AG08395 (cell line): ENCODE measurements at places on chromosomes 3 and 15.
A peak's percentile ranks its signal among the peaks of the same experiment; 100 is the strongest.

DNA sequence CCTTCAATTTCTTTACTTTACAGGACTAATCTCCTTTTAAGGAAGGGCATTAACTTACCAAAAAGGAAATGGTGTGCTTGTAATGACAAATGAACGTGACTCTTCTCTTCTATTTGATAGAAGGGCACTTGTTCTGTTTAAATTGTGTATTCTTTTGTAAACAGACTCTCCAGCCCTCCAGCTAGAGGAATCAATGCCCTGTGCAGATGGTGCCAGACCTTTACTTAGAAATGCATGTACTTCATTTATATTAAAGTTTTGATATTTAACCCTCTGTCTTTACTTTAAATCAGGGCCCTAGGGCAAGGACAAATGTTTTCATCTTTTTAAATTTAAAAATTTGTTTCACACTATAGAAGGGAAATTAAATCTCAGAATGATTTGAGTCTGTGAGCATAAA lies 355.1 kb downstream of the GBE1 start:
- DNase-seq, result no peak

DNA sequence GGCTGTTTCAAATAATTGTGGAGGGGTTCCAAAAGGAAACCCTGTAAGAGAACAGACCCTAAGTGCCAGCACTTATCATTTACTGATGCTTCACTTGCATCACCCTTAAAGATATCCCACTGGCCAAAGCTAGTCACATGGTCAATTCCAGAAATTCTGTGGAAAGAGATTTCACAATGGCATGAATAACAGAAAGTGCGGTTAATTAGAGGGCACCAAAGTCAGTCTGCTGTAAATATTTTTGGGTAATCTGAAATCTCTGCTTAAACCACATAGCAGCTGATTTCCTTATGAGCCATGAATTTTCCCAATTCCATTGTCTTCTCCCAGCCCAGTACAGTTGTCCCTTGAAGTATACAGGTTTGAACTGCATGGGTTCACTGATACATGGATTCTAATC lies 346.1 kb downstream of the SI start:
- peak; percentile 8 for DNase-seq

GRCh38 chr15:69664572-69665571 lies 212.3 kb downstream of the RPLP1 start:
- DNase-seq, result no peak

DNA sequence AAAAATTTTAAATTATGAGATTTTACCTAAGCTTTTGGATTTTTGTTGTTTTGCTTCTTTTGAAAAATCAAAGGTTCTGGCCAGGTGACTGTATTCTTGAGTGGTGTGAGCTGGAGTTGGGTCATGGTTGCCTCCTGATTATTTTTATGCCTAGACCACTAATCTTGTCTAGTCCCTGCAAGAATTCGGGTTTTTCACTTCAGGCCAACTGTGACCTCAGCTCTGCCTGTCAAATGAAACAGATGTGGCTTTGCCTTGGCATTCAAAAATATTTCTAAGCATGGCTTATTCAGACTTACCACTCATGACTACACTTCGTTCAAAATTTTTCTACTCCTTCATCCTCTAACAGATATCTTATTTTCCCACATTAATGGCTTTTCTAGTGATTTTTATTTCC lies 25.4 kb upstream of the CDV3 start:
- peak; percentile 75 for DNase-seq

DNA sequence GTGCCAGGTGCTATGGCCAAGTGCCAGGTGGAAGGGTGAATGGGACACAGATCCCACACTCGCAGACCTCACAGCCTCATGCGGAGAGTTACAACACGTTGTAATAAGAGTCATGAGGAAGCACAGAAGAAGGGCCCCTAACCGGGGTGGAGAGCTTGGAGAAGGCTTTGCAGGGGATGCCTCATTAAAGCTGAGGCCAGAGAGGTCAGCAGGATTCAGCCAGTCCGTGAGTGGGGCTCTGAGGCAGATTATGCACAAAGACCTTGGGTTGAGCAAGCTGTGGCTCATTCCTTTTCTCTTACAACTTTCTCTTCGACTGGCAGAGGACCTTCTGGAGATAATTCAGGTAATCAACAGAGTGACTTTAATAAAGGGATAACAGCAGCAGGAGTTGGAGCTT lies 65.3 kb upstream of the SNRK start:
- DNase-seq, result no peak

- DNase-seq, result no peak
Measured at GRCh38 chr15:81096398-81096797, 37.7 kb upstream of the CFAP161 start.

DNA sequence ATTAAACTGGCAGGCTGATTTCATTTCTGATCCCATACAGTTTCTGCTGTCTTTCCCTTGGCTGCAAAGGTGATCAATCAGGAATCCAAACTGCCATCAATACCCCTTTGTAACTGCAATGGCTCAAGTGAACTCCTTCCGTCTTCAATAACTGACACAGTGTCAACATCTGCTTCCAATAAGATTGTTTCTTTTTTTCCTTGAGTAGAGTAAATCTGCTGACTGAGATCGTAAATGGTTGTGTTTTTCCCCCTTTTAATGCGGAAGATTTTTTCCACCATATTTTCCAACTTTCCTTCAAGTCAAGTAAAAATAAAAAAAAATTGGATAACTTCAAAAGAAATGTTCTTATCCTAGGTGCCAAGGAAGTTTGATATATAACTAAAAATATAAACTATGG lies 48.7 kb downstream of the VGLL3 start:
- DNase-seq, result no peak

DNA sequence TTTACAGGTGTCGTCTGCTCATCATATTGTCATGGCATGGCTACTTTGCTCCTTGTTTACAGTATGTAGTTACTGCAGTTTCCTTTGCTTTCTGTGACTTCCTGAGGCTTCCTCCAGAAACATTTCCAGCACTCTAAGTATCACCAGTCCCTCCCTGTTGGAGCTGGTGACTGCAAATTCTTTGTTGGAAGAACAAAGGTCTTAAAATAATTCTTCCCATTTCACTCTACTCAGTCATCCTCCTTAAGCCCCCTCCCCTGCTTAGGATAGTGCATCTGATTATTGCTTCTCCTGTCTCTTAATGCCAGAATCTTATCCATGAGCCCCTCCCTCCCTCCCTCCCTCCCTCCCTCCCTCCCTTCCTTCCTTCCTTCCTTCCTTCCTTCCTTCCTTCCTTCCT lies 72.0 kb downstream of the C3orf38 start:
- no peak for DNase-seq

GRCh38 chr3:105752791-105753415 lies 115.9 kb downstream of the CBLB start:
- DNase-seq, result peak; percentile 12

- DNase-seq, result peak; percentile 71
Measured at GRCh38 chr3:49916686-49917085, 12.9 kb downstream of the MON1A start.

DNA sequence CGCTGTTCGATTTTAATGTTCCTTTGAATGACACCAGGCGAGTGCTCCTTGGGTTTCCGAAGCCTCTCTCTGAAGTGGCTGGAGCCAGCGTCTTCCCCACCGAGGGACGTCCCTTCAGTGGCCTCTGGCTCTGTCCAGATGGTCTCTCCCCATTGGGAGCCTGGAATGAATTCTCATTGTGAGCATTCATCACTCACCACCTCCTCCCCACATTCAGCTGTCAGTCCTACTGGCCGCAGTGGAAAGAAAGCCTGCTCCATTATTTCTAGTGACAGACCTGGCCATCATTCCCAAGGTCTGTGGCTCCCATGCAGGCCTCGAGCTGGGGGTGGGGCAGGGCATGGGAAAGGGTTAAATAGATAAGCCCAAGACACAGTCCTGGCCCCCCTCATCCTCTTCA lies 35.2 kb downstream of the ZNF710 start:
- no peak for DNase-seq
